ENCODE measurements at places on chromosomes 11 and 22.

- DNase-seq: no peak
These were observed 413.7 kb downstream of the TMEM135 start for GRCh38 chr11:87451395-87451794.

DNA sequence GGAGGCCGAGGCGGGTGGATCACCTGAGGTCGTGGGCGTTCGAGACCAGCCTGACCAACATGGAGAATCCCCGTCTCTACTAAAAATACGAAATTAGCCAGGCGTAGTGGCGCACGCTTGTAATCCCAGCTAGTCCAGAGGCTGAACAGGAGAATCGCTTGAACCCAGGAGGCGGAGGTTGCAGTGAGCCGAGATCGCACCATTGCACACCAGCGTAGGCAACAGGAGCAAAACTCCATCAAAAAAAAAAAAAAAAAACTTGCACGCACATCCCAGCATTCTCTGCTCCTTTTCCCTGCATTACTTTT, 934 bp upstream of the ATL3 start:
- DNase-seq: no peak

DNA sequence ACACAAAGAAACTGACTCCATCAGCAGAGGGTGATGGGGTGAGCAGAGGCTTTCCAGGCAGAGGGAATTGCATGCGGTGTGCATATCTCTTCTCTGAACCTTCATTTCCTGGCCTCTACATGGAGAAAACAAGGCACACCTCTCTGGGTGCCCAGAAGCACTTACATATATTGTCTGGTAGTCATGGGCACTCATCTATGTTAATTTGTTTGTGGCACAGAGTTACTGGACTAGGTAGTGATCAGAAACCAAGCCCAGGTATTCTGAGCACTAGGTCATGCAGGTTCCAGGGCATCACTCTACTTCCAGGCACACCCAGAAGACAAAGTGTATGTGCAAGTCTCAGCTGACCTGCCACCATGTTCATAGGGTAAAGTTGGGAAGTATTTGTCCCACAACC, 56.5 kb downstream of the FZD4 start:
- no peak for DNase-seq

DNA sequence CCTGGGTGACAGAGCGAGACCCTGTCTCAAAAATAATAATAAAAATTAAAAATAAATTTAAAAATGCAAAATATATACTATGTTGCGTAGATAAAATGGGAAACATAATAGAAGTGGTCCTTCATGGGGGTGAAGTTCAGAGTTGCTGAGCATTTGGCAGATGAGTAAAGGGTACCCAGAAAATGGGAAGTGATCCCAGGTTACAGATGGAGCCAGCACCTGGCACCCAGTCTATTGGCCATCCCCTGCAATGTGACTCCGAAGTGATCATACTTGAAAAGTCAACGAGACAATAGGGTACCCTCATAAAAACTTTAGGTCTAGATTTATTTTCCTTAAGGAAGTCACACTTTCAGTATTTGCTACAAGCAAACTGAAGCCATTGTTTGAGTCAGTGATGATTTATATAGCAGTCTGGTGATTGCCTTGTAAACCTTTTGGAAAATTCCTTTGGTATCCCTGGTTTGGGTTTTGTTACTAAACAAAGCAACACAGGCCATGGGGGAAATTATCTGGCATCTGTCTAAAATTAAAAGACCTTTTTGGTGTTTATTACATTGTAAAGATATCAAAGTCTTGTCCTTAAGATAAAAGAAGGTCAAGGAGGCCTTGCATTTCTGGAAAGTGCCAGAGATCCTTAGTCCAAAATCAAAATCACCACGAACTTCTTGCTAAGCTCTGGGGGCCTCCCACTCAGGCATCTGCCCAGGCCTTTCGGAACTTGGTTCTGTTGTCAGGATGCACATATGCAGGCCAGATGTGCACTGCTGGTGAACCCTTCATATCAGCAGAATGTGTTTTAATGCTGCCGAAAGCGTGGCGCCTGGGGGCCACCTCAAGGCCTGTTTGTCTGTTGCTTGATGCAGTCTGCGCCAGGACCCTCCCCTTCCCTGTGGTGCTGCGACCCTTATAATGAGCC, 4.3 kb downstream of the SMARCB1 start:
- DNase-seq: no peak

DNA sequence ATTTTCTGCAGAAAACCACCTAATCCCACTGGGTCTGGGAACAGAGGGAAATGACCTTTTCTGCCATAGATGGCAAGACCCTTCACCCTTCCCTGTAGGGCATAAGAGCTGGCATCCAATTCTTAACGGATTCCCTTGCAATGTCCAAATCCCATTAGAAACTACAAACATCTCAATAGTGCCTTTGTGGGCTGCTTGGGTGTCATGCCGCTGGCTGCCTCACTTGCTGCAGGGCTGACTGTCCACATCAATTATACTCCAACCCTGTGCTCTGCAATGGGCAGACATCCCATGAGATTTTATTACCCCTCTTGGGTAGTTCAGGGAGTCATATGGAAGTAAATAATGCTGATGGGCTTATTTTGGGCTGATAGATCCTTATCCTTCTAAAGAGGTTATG, 7.3 kb downstream of the GRAP2 start:
- no peak for DNase-seq

- peak; percentile 58 for DNase-seq
These were observed at the start of gene FADD for GRCh38 chr11:70202920-70203750. Gene FADD, plus strand, starts transcription at chr11:70203296. Its CDS starts 164 bp downstream, at chr11:70203460.

- no peak for DNase-seq
These were observed 12.3 kb downstream of the AMOTL1 start for GRCh38 chr11:94780432-94780831.

DNA sequence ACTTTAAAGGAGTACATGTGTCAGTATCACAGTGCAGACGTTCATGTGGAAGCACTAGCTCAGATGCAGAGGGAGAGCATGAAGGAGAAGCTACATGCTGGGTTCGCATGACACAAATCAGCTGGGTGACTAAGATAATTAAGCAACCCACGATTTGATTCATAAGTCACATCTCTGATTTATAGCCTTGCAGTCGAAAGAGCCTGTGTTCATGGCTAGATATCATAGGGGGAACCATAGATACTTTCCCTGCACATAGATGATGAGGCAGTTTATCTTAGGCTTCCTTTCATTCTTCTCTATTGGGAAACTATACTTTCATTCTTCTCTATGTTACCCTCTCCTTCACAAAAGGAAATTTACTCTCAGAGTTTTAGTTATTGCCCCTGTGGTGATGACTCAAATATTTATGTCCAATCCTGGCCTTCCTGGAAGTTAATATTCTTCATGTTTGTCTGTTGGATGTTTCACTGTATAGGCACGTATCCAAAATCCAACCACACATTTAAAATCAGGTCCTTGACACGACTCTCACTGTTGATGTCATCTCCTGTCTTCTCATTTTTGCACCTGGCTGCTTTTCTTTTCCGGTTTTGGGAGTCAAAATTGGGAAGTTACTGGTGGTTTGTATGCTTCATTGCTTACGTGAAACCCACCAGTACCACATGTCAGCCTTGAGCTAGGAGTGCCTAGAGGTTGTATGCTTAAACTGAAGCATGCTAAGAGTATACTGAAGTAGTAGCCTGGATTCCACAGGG, 56.3 kb upstream of the SLC5A12 start:
- DNase-seq: no peak

DNA sequence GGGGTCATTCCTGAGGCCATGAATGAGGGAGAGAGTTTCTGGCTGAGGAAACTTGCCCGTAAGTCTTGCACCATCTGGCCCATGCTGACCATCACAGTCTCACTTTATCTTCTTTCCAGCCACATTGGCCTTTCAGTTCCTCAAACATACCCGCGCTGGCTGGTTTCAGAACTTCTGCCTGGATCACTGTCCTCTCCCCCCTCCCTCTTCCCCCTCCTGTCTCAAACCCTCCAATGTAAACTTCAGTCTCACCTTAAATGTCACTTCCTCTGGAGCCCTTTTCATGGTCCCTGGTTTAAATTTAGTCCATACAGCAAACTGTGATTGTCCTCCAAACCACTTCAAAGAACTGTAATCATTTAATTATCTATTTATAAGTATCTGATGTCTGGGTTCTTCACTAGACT, 3.7 kb upstream of the TMEM109 start:
- no peak for DNase-seq

- DNase-seq: no peak
These were observed 763 bp upstream of the MS4A7 start for GRCh38 chr11:60377401-60378136.

- no peak for DNase-seq
These were observed 666 bp downstream of the NELL1 start for GRCh38 chr11:20669820-20670684.

GRCh38 chr11:14577835-14578529, 57.8 kb upstream of the PSMA1 start:
- DNase-seq: no peak

DNA sequence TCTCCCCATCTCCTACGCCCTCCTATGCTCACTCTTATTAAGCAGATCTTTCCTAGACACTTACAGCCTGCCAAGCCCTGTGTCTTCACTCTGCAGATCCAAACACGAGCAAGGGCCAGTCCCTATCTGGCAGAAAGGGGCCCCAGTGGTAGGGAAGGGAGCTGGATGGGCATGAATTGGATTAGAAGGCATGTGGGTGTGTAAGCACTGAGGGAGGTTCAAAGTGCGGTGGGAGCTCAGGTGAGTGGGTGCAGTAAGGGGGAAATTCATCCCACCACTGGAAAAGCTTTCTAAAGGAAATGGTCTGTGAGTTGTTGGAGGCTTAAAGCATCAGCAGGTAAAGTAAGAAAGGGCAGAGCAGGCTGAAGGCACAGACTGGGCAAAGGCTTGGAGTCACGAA, 5.5 kb downstream of the TMEM132A start:
- no peak for DNase-seq

GRCh38 chr11:38839071-38839470, 2241.0 kb upstream of the RAG2 start:
- DNase-seq: no peak
